ENCODE measurements at places on chromosomes 5 and 9. TPM values are rescaled to one million over a fixed set of nuclear protein-coding genes. Genes with fewer than 3 reads are reported as not detected.
A peak's percentile ranks its signal among the peaks of the same experiment; 100 is the strongest.

DNA sequence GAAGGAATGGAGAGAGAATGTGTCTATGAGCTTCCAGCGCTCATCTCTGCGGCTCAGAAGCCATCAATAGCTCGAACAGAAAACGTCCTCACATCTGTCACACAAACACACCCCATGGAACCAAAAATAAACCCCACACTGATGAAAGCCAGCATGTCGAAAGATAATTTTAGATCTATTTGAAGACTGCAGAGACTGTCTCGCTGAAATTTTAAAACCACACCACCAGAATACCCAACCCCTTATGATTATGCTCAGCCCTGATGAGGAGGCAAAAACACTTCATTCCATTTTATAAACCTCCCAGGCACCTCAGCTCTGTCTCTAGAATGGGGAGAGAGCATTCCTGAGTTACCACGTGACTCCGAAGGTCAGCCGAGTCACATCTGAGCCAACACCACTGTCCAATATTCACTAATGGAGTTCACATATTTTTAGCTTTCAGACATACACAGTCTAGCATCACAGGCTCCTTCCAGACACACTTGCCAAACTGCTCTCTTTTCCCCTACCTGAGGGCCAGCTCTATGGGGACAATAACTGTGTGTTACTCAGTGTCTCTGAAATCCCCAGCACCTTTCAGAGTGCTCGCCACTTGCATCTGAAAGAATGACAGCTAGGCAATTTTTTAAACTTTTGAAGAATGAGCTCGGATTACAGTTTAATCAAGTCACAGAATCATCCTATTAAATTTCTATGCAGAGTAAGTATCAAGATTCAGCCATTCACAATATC, 63.2 kb downstream of the SERINC5 start:
- DNase-seq, result no peak

The FCN1 gene
- total RNA-seq, result 1.9 TPM

The TTC23L gene
- 1.3 TPM for total RNA-seq

- DNase-seq, result no peak
These were observed 265.5 kb downstream of the NDUFS4 start for GRCh38 chr5:53825926-53826325.

The SPINK4 gene
- not detected for total RNA-seq

The LHX2 gene
- total RNA-seq, result not detected

The ZNF366 gene
- 2.9 TPM for total RNA-seq

DNA sequence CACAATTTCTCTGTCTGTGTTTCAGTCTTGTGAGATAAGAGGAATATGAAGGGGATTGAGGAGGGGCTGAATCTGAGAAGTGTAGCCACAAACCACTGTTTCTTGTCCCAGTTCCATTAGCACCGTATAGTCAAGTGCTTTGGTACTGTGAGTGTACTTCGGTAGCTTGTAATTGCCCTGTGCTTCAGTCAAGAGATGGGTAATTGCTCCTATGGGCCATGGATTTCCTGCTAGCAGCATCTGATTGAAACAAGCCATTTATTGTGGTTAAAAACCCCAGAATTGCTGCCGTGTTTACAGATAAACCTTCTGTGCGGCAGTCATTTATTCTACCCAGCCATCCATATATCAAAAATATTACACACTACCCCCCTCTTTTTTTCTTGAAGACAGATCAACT, 98.6 kb downstream of the MAT2B start:
- DNase-seq, result no peak

GRCh38 chr9:14935964-14936363, 25.7 kb upstream of the FREM1 start:
- DNase-seq, result peak; percentile 71

GRCh38 chr5:141272906-141273305, 27.7 kb downstream of the PCDHB15 start:
- no peak for DNase-seq

DNA sequence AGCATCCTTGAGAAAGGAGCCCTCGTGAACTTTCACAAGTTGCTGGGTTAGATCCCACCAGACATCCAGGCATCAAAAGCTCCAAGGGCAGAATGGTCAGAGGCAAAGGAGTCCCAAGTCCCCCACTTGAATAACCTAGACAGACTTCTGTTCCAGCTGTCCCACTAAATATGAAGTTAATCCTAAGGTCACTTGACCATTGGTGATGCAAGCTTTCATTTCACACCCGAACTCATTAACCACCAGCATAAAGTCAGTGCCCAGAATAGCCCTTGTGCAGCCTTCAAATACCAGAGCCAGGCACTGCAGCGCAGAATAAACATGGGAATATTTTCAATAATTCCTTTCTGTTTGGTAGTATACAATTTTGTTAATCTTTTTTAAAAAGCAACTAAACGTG, 28.9 kb downstream of the OXCT1 start:
- DNase-seq, result no peak

DNA sequence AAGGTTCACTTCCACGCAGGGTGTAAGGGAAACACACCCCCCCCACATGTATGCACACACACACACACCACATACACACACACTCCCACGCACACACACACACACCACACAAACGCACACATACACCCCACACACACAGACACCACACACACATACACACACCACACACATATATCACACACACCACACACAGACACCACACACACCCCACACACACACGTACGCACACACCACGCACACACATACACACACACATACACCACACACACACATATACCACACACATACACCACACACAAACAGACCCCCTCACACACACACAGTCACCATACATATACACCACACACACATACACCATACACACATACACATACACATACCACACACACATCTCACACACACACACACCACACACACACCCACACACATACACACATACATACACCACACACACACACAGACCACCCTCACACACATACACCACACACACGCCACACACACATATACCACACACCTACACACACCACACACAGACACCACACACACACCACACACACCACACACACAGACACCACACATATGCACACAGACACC, 44.3 kb upstream of the NEURL1B start:
- no peak for DNase-seq

DNA sequence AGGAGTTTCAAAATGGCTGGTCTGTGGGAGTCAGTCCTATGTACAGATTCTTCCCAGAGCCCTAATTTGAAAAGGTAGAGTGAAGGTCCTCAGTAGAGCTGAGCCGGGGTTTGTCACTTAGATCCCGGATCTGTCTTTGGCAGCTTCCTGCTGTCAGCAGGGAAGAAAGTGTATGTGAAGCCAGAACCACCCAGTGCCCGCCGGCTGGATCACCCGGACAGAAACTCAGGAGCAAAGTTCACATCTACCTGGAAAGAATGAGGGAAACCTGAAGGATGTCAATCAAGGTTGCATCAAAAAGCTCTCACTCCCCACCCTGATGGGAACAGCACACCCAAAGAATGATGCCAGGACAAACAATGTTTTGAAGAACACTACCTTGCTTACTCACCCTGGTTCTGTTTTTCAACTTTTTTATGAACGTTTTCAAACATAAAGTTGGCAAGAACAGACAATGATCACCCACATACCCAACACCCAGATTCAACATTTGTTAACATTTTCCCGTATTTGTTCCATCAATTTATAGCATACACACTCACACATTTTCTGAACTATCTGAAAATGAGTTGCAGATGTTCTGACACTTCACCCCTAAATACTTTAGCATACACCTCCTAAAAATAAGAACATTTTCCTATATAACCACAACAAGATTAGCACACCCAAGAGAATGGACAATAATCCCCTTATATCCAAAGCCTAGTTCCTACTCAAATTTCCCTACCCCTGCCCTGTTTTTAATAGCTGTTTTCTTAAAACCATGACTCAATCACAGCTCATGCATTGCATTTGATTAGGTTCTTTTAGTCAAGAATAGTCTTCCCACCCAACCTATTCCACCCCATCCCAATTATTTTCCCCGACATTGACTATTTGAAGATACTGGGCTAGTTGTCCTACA, 133.9 kb downstream of the LHFPL2 start:
- DNase-seq, result no peak
